ENCODE measurements at places on chromosomes 11 and 22.

DNA sequence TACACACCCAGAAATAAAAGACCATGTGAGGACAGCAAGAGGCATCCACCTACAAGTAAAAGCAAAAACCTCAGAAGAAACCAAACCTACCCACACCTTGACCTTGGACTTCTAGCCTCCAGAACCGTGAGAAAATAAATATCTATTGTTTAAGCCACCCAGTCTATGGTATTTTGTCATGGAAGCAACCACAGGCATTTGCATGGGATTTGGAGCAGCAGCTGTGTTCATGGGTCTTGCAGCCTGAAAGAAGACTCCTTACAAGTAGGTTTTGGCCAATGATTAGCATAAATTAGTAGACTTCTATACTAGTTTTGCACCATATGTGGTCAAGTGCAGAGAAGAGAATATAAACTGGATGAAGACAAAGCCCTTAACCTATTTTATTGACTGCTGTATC, 27.9 kb downstream of the FSHB start:
- DNase-seq: no peak

DNA sequence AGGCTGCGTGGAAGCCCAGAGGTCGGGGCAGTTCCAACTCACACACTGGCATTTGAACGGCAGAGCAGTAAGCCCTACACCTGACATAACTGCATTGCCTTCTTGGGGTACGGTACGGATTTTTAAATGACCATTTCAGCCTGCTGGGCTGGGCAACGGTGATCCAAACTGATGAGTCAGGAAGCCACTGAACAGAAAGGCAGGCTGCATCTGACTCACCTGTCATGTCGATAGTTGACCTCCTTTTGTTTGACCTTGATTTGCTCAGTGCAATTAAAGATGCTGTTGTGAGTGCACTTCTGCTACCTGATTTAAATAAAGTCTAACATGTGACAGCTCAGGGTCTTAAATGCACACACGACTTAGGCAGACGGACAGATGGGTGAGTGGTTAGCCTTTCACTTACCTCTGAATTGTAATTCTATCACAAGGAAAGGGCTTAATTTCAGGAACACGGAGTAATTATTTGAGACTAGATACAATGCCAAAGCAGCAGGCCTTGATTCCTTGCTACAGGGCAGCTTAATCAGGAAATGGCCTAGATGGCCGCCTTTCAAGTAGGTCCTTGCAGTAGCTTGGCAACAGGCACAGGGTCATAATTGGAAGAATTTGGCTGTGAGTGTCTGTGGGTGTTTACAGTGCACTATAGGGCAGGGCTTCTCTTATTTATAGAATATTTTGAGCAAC, 52.2 kb downstream of the BMAL1 start:
- DNase-seq: no peak

DNA sequence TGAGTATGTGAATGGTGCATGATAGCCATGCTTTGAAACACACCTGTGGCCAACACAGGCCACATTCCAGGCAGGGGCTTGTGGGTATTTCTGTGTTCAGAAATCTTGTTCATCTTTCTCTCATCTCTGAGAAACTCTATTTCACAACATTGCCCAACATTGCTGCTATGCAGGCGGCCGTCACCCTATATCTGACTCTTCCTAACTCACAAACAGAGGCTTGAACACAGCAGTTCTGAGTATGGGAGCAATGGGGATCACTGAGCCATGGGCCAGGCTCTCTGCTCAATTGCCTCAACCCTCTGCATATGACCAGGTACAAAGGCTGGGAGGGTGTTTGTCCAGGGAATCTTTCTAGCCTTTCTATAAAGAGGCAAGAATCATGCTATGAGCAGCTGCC, 259.9 kb downstream of the BUD13 start:
- no peak for DNase-seq

DNA sequence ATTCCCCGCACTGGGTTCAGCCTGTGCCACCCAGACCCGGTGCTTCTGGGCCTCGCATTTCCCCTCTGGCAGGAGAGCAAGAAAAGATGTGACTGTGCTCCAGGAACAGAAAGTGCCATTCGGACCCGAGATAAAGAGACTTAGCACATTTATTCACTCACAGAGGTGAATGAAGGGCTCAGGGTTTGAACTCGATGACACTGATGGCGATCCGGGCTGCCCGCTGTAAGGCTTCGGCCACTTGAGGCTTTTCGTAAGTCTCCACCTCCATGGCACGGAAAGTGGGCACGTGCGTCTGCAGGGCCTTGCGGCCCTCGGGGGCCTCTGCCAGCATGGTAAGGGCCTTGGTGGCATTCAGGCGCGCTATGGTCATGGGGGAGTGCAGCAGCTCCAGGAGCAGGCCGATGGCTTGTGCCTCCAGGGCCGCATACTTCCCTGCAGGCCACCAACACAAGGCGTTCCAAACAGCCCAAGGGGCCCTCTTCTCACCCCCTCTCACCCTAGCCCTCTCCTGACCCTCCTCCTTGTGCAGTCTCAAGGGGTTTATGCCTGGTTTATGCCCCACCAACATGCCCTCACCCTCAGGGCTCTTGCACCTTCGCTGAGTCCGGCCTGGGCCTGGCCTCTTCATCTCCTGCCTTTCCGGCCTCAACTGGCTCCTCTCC, 10.9 kb upstream of the GNAZ start:
- no peak for DNase-seq

DNA sequence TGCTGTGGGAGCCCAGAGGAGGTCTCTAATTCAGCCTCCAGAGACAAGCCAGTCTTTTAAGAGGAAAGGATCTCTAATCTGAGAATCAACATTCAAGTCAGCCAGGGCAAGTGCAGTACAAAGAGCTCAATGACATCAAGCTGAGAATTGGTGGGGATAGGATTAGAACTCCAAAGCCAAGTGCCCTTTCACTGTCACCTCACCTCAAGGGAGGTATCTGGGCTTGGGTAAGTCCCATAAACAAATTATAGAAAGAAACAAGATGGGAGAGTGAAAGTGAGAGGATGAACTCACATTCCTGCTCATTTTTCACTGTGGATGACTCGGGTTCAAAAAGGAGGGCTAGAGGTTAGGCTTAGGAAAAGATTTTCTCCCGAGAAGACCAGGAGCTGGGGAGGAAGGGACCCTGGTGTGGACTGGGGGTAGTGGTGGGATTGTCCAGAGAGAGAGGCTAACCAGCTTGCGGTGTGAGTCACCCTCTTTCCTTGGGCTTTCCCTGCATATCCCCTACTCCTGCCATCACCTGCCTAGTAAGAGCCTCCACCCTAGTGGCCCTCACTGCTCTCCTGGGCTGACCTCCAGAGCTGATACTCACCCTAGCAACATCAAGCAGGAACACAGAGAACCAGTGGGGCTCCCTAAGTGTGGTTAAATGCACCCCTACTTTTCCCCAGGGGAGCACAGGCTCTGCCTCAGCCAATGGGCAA, 70.4 kb downstream of the RRM1 start:
- DNase-seq: no peak

- no peak for DNase-seq
Measured at GRCh38 chr22:49012712-49013395, 814.8 kb downstream of the BRD1 start.

DNA sequence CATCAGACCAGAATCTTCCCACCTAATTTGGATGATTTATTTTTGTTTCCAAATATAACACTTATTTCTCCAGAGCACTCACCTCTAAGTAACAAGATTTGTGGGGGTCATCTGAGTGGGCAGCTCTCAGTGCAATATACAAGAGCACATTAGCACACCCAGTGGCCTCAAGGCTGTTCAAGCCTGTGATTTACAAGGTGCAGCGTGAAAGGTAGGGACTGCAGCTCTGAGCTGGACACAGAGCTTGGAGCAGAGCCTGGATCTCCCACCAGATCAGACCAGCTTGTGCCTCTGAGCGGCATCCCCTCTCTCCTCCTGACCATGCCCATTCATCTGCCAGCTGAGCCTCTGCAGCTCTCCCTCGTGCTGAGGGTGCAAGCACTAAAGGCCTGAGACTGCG, 323.3 kb upstream of the ZC3H12C start:
- no peak for DNase-seq
